ENCODE measurements at places on chromosomes 7 and 10.
A peak's percentile ranks its signal among the peaks of the same experiment; 100 is the strongest.

GRCh38 chr7:45454771-45455170 is 119.4 kb upstream of the ADCY1 start:
- DNase-seq, result no peak

DNA sequence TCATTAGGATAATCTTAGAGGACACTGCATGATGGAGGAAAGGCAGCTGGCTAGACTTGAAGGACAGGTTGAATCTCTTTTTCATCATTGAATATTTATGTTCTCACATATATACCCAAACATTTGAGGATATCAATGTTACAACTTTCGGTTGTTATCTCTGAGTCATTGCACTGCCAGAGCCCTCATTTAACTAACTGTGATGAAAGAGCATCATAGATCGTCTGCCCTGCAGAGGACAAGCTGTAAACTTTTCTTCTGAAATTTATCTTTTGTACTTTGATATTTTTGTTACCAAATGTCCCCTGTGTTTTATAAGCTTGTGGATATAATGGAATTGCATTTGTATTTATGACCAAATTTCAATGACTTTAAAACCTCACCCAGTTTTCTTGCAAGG is 298.7 kb downstream of the PHF14 start:
- DNase-seq, result no peak

- peak; percentile 51 for DNase-seq
Measured at GRCh38 chr7:38374507-38374906, 101.1 kb upstream of the TARP start.

DNA sequence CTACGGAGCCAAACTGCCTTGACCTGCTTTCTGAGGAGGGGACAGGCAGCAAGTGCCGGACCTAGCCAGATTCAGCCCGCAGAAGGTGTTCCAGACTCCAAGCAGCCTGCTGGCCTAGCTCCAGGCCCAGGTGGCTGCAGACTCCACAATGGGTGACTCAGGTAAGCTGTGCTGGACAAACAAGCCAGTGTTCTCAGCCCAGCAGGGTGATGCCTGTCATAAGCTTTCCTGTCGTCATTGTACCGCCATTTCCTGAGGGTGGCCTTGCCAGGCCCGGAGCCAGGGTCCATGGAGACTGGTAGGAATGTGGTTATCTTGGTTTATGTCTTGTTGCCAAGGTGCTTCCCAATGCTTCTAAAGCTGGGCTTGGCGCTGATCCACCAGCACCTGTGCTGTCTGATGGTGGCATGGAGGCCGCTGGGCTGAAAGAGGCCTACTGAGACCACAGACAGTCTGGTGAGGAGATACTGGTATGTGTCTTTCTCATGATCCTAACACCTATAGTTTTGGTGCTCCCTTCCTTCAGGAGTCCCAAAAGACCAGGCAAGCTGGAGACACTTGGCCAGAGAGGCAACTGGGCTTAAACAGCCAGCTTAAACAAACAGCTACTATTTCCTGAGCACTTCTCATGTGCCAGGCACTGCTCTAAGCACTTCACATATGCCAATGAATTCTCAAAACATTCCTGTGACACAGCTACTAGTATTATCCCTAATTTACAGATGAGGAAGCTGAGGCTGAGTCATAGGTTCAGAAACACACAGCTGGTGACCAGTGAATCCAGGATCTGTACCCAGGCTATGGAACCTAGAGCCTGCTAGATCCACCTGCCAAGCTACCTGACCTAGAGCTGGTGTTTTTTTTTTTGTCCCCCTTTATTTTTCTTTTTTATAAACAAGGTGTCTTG is 42.0 kb downstream of the ZC3HC1 start:
- no peak for DNase-seq

DNA sequence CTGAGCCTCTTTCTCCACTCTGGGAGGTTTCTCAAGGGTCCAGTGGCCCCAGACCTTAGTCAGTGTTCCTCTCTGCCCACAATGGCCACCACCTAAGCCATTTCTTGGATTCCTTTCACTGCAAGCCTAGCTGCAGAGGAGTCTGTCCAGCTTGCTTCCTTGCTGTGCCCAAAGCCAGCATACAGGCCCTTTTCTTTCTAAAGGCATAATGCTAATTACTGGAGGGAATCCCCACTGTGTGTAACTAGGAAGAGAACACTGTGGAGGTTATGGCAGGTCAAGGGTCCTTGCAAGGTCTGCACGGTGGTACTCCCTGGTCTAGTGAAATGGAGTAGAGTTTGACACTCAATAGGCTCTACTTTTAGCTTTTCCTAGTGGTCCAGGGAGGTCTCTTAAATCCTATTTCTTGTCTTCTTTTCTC is 70.4 kb upstream of the CC2D2B start:
- no peak for DNase-seq

GRCh38 chr7:18421297-18422002 is 74.1 kb upstream of the HDAC9 start:
- DNase-seq, result no peak

Measured in activated CD4-positive, alpha-beta T cell treated with anti-CD3 and anti-CD28 coated beads, Interleukin-2, amount 50 U/mL, for 24 hours (primary cell).